ENCODE measurements at places on chromosomes 2 and 18.

DNA sequence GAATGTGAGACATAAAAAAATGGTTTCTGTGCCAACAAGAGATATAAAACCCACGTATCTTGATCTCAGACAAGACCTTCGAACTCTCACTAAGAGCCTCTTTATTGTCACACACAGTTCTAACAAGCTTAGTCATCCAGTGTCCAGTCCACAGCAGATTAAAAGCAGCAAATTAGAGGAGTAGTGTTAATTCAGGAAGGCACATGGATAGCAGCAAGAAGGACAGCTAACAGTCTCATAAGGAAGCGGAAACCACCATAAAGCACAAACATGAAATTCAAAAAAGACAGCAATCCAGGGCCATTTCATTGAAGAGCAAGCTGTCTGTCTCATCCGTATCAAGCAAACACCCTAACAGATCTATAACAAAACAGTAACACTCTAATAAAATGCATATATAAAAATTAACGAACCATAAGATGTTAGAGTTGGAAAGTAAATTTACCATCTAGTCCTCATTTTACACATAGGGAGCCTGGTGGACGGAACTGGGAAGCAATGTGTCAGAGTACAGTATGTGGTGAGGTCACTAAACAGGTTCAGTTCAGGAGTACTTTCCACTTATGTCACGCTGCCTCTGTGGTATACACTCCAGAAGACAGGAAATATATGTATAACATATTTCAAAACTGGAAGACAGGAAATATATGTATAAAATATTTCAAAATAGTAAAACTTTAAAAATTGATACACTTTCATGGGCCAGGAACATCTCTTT lies 18.3 kb downstream of the AAK1 start:
- no peak for ATAC-seq

DNA sequence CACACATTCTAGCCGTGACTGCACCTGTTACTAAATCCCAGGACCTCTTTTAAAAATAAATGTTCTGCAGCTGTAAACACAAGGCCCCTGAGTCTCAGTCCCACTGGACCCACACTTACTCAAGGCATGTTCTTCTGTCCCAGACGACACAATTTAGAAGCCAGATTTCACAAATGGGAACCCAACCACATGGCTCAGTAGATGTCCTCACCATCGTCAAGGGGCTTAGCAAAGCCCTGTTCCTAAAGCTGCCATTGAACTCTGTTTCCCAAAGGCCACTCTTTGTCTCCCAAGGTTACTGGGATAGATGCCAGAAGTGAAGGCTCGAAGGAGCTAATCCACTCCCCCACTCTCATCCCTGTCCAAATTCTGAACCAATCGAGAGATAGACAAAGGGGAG lies 301.0 kb downstream of the GALR1 start:
- ATAC-seq: no peak

- no peak for ATAC-seq
Measured at GRCh38 chr2:9741110-9741509, 102.2 kb upstream of the TAF1B start.

DNA sequence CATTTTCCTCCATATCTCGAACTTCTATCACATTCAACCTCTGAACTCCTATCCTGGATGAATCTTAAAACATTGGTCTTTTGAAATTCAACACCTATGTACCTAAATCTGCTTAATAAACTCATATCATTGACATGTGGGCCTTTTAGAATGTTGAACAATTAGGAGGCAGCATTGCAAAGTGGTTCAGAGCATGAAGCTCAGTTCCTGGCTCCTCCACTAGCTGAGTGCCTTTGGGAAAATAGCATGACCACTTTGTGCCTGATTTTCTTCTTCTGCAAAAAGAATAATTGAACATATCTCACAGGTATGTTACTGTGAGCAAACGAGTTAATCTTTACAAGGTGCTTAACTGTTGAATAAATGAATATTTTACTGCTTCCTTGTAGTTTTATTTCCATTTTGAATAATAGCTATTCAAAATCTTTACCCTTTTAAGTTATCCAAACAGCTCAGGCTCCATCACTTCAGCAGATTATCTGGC lies 14.3 kb upstream of the ITPRID2 start:
- no peak for ATAC-seq

DNA sequence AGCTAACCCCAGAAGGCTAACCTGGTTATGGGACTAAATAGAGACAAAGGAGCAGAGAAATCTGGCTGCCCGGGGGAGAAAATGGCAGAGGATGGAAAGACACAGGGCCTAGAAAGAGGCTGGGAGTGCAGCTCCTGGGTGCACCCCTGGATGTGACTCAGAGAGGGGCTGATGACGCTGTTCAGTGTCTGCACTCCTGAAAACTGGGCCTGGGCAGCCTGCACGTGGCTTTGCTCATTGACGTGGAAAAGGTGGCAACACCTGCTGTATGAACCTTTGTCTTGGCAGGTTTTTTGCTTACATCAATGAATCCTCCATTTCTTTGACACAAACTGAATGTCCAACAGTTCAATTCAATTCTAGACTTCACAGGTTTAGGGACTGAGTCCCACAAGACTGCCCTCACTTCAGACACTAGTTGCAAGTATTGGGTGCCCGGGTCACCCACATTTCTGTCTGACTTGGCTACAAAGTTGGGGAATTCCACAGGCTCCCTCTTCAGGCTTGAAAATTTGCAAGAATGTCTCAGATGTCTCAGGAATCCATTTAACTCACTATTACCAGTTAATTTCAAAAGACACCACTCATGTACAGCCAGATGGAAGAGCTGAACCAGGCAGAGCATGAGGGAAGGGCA lies 47.3 kb upstream of the PUM2 start:
- no peak for ATAC-seq

- ATAC-seq: no peak
Measured at GRCh38 chr2:20478961-20479360, 32.1 kb downstream of the RHOB start.

Measured in gastroesophageal sphincter (tissue), 4 donors.